ENCODE measurements at places on chromosomes 2 and 18.

DNA sequence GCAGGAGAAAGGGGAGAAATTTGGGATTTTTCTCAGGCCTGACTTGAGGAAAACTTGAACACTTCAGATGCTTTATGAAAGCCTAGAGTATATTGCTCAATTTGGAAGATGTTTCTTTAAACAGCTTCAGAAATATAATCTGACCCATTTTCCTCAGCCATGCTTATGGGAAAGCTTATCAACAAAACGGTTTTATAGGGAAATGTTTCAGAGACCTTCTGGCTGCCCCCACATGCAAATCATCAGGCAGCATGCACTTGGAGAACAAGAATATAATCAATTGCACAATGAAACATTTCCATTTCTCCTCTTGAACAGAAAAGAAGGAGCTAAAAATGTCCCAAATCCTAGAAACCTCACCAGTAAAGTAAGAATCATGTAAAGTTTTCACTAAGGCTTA, 411.2 kb upstream of the ETAA1 start:
- DNase-seq: no peak

DNA sequence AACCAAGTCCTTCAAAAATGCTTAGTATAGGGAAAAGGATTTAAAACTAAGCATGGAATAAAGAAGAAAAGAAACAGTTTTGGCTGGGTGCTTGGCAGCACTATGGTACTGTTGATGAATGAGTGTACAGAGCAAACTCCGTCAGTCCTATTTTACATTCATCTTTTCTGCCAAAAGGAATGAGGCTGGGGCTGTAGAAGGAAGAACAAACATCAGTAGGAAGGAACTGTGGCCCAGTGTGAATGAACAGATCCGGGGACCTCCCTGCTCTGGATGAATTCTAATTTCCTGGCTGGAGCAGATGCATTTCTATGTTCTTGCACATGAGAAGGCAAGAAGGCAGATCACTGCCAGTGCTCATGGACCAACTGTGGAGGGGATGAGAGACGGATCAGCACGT, 474.0 kb upstream of the MEIS1 start:
- DNase-seq: no peak

DNA sequence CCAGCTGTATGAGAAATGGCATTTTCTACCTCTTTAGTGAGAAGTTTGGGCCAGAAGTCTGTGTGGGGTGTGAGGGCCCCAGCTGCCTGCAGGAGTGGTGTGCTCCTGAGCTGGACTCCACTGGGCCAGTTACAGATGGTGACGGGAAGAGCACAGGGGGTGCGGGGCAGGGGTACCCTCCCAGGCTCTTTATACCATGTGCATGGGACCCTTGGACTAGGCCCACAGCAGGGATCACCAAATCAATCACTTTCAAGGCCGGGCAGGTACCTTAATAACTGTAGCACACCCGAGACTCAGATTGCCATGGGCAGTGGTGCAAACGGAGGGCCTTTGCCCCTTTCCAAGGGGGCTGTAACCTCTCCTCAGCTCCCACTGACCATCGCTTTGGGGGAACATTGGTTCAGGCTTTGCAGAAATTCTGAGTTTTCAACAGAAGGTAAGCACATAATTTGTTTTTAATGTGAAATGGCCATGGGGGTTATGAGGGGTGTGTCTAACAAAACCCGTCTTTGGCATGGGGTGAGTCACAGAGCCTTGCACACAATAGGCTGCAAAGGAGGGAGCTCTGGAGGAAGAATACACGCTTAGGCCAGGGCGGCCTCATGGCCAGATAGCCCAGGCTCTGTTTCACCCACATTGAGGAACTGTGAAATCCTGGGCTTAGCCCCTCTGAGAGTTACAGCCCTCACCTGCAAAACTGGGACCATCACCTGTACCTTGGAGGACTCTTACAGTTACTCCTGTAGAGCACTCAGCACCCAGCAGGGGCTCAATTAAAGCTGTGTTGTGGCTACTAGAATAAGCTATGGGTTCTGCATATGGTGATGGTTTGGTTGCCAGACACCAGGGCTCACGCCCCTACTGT, 141.0 kb upstream of the BCL2L11 start:
- DNase-seq: no peak

GRCh38 chr2:36266536-36267121, 88.9 kb upstream of the CRIM1 start:
- no peak for DNase-seq

- no peak for DNase-seq
These were observed 151.3 kb downstream of the NEDD4L start for GRCh38 chr18:58195278-58195765.

DNA sequence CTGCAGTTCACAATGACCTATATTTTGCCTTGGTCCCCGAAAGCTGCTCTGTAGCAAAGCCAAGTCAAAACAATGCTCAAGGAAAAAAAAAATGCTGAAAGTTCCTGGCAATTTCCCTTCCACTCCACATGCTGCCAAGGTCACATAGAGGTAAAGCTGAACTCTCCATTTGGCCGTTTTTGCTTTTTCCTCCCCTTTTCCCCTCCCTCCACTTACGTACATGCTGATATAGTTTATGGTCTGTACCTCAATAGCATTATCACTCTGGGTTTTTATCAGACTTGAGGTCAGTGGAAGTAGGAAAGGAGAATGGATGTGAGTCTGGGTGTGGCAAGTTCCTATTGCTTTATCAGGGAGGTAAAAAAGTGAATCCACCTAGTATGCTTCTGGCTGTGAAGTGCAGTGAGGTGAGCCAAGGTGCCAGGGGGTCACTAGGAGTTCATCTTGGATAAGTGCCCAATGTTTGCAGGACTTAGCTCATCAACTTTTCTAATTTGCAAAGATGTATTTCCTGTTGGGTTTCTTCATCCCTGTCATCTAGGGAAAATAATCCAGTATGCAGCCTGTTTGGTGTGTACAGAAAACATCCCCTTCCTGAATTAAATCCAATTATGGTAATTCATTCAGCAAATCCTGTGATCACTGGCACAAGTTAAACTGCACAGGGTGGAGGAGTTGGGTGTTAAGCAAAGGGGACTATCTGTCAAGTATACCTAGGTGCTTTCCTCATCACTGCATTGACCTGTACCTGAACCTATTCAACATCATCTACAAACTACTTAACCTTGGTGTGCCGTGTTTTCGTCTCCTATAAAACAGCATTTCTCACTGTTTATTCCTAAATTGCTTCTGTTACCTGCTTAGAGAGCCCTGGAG, 124.3 kb upstream of the CYP26B1 start:
- DNase-seq: no peak

GRCh38 chr2:118983133-118983532, 41.1 kb downstream of the MARCO start:
- DNase-seq: no peak

DNA sequence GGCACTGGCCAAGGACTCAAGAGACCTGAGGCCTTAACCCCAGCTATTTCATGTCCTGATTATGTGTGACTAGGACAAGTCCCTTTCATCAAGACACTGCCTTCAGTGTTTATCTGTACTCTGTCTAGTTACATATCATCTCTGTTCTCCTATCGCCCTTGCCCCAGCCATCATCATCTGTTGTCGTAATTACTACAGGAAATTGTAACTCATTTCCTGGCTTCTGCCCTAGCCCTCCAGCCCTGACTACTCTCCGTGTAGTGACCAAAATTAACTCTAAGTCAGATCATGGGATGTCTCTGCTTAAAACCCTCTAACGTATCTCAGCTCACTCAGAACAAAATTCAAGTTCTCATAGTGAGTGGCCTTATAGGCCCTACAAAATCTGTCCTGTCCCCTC, 49.3 kb upstream of the LAPTM4A start:
- DNase-seq: no peak

DNA sequence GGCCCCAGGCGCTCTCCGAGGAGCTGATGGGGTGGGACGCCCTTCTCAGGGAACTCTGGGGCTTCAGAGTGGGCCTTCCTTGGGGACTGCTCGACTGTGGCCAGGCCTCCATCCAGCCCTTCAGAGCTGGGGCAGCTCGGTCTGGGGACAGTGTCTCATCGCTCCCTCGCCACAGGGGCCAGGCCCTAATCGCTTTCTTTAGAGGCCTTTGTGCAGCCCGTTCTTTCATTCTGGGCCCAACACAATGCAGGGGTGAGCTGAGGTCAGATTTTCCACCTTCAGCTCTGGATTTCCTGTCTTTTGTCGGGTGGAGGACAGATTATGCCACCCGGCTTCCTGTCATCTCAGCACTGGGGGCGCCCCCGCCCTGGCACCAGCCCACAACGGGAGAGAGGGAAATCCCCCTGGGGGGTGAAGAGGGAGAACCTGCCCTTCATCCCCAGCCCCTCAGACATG, 25.2 kb downstream of the MYCN start:
- peak; percentile 53 for DNase-seq

DNA sequence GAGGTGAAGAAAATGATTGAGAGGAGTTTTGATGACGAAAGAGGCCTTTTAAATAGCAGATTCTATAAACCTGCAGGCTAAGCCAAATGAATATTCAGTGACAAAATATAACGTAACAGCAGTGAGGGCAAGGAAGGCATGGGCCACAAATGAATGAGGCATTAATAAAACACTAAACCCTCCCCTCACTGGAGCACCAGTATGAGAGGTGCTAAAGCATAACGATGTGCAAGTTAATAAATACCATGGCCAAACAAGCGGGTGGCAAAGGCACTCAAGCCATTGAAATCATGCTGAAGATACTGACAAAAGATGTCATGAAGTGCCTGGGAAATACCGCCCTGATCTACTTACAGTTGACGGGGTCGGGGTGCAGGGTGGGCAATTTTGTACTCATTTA, 30.2 kb upstream of the LONRF2 start:
- DNase-seq: no peak

DNA sequence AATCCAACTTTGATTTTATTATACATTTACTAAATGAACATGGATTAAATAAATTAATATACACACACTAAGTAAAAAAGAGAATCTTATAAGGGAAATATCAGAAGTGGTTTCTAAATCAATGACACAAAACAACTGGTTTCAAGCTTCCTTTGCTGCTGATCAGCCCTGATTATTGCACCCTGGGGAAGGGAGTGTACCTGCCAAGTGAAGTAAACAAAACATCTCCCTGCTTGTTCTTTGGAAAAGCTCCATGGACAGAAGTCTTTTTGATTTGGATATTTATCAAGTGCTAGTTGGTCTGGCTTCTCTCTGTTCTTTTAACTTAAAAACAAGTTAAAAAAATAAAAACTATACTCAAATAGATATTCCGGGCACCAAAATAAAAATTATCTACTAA, 190.1 kb downstream of the PDE11A start:
- DNase-seq: no peak

DNA sequence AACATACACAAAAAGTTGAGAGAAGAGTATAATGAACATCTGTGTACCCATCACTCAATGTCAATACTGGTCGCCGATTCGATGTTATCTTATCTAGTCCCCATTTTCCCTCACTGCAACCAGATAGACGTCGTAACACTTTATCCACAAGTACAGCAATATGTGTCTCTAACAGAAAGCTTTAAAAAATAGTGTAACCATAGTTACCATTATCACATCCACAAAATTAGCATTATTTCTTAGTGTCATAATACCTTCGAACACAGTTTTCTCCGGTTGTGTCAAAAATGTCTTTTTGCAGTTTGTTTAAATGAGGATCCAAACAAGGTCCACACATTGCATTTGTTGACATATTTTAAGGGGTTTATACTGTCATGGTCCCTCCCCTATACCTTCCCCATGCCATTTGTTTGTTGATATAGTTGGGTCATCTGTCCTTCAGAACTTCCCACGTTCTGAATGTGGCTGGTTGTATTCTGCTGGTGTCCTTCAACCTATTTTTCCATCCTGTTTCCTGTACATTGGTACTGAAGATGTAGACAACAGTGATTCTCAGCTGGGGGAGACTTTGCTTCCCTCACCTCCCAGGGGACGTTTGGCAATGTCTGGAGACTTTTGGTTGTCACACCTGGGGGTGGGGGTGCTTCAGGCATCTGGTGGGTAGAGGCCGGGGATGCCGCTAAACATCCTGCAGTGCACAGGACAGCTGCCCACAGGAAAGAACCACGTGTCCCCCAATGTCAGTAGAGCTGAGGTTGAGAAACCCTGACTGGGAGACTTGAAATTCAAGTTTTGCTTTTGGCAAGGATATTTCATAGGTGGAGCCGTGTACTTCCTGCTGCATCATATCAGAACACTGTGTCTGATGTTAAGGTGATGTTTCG, 72.7 kb upstream of the SPRED2 start:
- DNase-seq: no peak

DNA sequence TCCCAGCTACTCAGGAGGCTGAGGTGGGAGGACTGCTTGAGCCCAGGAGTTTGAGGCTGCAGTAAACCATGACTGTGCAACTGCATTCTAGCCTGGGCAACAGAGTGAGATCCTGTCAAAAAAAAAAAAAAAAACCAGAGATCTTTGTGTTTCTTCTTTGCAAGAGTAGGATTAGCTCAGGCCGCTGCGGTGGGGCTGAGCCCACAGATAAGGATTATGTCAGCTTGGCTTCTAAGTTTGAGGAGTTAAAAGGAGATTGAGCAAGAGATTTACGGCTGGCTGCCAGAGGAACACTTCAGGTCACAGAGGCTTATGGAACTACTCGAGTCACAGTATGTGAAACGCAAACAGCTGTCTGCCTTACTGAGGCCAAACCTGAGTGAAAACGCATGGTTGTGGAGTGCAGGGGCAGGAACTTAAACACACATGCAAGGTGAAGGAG, 146.7 kb upstream of the L3MBTL4 start:
- no peak for DNase-seq

GRCh38 chr2:5373200-5373599, 319.0 kb upstream of the SOX11 start:
- DNase-seq: no peak

DNA sequence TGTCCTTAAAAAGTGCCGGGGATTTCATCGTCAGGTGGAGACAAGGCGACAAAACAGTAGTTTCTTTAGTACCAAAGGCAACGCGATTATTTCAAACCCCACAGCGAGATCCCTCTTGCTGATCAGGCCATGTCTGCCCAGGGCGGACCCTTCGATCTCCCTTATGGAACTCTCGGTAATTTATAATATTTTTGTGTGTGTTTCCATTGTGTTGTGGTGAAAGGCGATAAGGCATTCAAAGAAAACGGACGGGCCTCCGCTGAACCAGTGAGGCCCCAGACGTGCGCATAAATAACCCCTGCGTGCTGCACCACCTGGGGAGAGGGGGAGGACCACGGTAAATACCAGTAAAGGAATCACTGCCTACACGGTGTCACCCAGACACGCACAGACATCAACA, 1.4 kb upstream of the GAD1 start:
- DNase-seq: no peak

Data from activated T-cell treated with anti-CD3 and anti-CD28 coated beads for 24 hours (primary cell).